ENCODE measurements at places on chromosomes 16 and 17.
A peak's percentile ranks its signal among the peaks of the same experiment; 100 is the strongest.

DNA sequence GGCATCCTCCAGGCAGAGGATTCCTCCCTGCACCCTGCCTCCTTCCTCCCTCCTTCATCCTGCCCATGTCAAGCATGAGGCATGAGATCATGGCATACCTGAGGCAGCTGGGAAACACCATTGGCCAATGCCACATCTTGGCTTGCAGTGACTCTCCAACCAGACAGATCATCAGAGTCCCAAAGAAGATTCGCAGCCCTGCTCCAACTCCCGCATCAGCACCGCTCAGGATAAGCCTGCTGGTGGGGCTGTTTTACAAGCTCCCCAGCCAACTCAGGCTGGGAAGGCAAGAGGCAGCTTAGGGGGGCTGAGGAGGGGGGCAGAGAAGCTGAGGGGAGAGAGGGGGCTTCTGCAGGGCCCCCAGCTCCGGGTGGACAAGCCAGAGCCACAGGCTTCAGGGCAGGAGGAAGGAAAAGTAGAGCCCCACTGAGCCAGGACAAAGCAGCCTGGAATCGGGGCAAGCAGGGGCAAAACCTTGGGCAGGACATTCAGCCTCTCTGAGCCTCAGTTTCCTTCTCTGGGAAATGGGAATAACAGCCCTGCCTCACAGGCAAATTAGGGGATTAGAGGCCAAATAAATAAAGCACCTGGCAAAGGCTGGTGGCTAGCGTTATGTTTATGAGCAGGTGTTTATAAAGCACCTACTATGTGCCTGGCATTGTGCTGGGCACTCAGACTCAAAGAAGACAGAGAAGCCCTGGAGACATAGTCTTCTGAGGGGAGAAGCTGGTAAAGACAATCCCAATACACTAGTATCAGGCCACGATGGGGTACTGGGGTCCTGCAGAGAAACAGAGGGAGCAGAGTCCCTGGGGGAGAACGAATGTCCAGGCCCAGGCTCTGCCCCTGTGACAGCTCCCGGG, 88.1 kb downstream of the GOSR1 start:
- H3K27ac ChIP-seq = no peak overlapping the region
- no peaks in the 10 kb centered on the region for H3K36me3 ChIP-seq
- no peaks in the 10 kb centered on the region for H3K27me3 ChIP-seq
- H3K4me1 ChIP-seq = no peaks in the 10 kb centered on the region
- DNase-seq = no peak

DNA sequence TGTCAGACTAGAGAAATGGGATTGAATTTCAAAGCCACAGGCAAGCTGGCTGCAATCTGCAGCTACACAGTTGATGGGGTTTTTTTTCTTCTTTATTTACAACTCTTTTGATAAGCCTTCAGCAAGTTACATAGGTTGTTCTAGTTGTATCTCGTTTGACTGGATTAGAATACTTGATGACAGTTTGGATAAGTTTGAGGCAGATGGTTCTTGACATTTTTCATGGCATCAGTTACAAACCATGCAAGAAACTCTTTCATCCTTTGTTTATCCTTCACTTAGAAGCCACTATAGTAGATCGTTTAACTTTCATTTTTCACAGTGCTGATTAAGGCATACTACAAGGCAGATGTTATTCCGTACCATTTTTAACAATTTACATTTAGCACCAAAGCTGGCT, 238.9 kb downstream of the TOX3 start:
- H3K4me1 ChIP-seq = no peaks in the 10 kb centered on the region
- H3K27me3 ChIP-seq = no peaks in the 10 kb centered on the region
- no peaks in the 10 kb centered on the region for H3K36me3 ChIP-seq
- DNase-seq = no peak

GRCh38 chr16:85126705-85127378, 14.6 kb upstream of the CIBAR2 start:
- H3K36me3 ChIP-seq = no peaks in the 10 kb centered on the region
- H3K4me3 ChIP-seq = no peak overlapping the region
- no peaks in the 10 kb centered on the region for H3K27me3 ChIP-seq
- peak overlapping the region; percentile 18 for H3K27ac ChIP-seq

DNA sequence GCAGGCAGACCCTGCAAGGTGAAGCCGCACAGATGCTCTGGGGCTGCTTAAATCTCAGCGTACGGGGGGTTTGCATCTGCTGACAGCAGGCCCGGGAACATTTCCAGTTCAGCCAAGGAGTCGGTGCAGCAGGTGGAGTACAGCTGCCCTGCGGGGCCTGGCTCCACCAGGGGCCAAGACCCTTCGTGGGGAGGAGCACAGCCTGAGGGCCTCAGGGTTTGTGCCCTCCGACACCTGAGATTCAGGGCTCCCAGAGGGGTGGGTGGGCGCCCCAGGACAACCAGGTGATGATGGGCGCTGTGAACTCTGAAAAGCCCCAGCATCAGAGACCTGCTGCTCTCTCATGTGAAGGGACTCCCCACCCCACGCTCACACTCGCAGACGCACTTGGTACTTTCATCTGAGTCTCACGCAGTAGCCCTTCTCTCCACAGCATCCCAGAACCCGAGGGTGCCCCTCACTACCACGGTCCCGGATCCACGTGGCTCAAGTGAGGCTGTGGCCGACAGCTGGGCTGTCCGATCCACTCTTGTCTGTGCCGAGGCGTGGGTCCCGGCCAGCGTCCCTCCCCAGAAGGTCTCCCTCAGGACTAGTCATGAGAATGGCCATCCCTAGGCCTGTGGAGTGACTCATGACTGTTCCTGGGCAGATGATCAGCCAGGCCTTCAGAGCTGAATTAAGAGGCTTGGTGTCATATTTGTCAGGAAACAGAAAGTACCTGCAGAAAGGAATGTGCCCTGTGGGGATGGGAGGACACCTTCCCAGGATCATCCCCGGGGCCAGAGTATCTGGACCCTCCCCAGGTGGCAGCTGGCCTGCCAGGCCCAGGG, 29.6 kb downstream of the ACSF3 start:
- H3K36me3 ChIP-seq = peaks cover 20% of the 10 kb centered on the region
- no peak for DNase-seq
- H3K27me3 ChIP-seq = no peaks in the 10 kb centered on the region
- peaks cover 31% of the 10 kb centered on the region for H3K4me1 ChIP-seq

- no peak overlapping the region for H3K4me3 ChIP-seq
- peaks cover 5% of the 10 kb centered on the region for H3K4me1 ChIP-seq
- H3K36me3 ChIP-seq = no peaks in the 10 kb centered on the region
- no peak overlapping the region for H3K27ac ChIP-seq
Observed at GRCh38 chr17:45332989-45333701, 16.3 kb upstream of the MAP3K14 start.

DNA sequence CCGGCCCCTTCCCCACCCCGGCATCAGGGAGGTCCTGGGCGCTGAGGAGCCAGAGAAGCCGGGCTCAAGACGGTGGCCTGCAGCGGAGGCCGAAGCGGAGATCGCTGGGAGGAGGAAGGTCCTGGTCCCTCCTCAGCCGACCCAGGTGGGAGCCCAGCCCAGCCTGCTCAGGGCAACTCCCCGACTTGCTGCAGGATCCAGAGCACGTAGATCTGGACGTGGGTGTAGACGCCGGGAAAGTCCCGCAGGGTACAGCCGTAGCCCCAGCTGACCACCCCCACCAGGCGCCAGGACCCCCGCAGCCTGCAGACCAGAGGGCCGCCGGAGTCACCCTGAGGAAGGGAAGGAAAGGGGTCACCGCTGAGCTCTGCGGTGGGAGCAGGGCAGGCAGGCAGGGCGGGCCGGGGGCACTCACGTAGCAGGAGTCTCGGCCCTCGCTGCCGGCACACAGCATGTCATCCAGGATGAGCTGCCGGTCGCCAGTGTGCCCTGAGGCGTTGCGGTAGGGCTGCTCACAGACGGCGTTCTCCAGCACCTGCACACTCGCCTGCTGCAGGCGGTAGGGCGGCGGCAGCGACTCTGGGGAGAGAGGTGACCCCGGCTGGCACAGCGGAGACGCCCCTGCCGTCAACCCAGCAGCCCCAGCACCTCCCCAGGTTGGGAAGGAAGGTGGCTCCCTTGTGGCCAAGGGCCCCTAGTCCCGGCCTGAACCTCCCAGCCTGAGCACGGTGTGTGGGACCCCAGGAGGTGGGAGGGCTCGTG, 5.4 kb downstream of the TPSD1 start:
- H3K36me3 ChIP-seq = no peaks in the 10 kb centered on the region
- H3K4me3 ChIP-seq = no peak overlapping the region
- no peak for DNase-seq
- peaks cover 5% of the 10 kb centered on the region for H3K4me1 ChIP-seq

- no peak for DNase-seq
- H3K36me3 ChIP-seq = peaks cover 10% of the 10 kb centered on the region
- H3K4me3 ChIP-seq = peak overlapping the region; percentile 93
Observed at GRCh38 chr17:19978805-19979211, 1.2 kb upstream of the AKAP10 start.

DNA sequence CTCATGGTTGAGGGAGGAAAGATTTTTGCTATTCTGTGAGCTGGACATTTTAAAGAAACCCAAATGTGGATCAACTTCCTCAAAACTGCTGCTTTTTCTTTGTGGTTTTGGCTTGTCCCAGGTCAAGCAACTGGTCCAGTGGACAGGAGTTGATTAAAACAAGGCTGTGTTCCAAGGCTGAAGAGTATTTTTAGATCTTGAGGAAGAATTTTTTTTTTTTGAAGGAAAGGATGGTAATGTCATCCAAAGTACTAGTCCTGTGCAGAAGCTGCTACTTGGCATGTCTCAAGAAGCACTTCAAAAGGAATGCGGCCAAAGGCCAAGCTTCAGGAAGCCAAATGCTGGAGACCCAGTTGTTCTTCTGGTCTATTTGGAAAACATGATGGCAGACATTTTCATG, 8.0 kb upstream of the MYH2 start:
- no peaks in the 10 kb centered on the region for H3K4me1 ChIP-seq
- no peak overlapping the region for H3K4me3 ChIP-seq
- no peak overlapping the region for H3K27ac ChIP-seq
- H3K36me3 ChIP-seq = no peaks in the 10 kb centered on the region

GRCh38 chr17:56185491-56186221, 32.4 kb downstream of the ANKFN1 start:
- DNase-seq = no peak
- H3K36me3 ChIP-seq = no peaks in the 10 kb centered on the region
- no peaks in the 10 kb centered on the region for H3K4me1 ChIP-seq
- H3K27ac ChIP-seq = no peak overlapping the region
- H3K4me3 ChIP-seq = no peak overlapping the region
- peaks cover 15% of the 10 kb centered on the region for H3K27me3 ChIP-seq

GRCh38 chr16:58734459-58734787, 307 bp upstream of the GOT2 start:
- no peaks in the 10 kb centered on the region for H3K27me3 ChIP-seq
- peaks cover 11% of the 10 kb centered on the region for H3K36me3 ChIP-seq
- no peak for DNase-seq
